ENCODE measurements at places on chromosomes 7 and 10. TPM values are rescaled to one million over a fixed set of nuclear protein-coding genes. Genes with fewer than 3 reads are reported as not detected.

Gene MYH16
- polyA plus RNA-seq: 1.1 TPM

Gene ZNF804B
- polyA plus RNA-seq: not detected

Gene HOXA9
- 34.9 TPM for polyA plus RNA-seq

Gene PROSER2
- polyA plus RNA-seq: 22.8 TPM

Gene P4HA1
- polyA plus RNA-seq: 14.8 TPM

Gene CALHM2
- polyA plus RNA-seq: 9.8 TPM

Gene SLC25A13
- 13.8 TPM for polyA plus RNA-seq

Gene VGF
- 0.21 TPM for polyA plus RNA-seq

Gene RARRES2
- polyA plus RNA-seq: not detected

Gene CDNF
- polyA plus RNA-seq: 0.39 TPM

Gene TFPI2
- 71.3 TPM for polyA plus RNA-seq

Gene BTBD16
- 0.55 TPM for polyA plus RNA-seq

Gene CYP3A7
- not detected for polyA plus RNA-seq

Gene CACNB2
- polyA plus RNA-seq: not detected

Gene SFRP4
- polyA plus RNA-seq: not detected

Gene RELN
- not detected for polyA plus RNA-seq

Measured in foreskin keratinocyte (primary cell).